ENCODE measurements at places on chromosomes 12 and 14.

DNA sequence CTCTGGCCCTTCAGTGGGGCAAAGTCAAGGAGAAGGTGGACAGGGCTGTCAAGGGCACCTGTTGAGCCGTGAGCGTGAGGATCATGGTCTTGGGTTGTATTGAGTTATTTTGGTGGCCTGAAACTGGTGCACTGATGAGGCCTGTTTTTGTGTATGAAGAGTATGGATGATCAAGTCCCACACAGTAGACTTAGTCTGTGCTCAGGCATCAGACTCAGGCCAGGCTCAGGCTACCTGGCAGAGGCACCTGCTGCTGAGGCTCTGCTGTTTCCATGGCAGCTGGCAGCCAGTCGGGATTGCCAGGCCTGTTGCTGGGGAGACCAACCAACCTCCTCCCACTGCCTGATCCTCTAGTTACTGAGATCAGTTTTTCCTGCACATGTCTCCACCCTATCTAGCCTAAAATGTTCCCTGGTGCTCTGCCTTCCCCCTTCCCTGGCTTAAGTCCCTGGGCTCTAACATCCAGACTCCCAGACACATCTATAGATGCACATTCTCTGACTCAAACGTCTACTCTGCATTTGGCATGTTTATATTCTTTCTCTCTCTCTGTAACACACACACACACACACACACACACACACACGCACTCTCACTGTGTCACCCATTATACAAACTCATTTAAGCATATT lies 5.1 kb downstream of the JPH4 start:
- no peak for DNase-seq

DNA sequence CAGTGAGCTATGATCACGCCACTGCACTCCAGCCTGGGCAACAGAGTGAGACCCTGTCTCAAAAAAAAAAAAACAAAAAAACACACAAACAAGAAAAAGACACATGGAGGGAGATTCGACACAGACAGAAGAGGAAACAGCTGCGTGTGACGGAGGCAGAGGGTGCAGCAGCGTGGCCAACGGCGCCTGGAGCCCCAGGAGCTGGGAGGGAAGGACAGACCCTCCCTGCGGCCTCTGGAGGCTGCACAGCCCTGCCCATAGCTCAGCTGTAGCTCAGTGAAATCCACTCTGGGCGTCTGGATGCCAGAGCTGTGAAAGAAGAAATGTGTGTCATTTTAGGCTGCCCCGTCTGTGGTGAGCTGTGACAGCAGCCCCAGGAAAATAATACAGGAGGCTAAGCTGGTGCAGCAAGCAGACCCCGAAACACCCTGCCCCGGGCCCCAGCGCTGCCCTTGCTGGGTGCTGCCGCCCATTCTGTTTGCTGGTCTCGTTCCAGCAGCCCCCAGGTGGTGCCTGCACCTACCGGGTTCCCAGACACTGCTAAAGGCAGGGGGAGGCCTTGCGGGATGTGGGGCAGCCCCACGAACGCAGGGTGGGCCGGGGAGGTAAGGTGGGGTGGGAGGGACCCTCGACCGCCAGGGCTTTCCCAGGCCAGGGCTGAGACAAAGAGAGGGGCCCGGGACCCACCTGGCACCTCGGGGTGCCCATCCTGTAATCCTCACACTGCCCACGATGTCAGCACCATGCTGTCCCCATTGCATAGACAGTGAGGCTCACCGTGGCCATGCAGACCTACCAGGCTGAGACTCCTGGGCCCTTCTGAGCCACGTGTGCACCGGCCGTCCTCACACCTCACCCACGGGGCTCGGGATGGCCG lies 21.2 kb downstream of the GALNT9 start:
- DNase-seq: no peak

DNA sequence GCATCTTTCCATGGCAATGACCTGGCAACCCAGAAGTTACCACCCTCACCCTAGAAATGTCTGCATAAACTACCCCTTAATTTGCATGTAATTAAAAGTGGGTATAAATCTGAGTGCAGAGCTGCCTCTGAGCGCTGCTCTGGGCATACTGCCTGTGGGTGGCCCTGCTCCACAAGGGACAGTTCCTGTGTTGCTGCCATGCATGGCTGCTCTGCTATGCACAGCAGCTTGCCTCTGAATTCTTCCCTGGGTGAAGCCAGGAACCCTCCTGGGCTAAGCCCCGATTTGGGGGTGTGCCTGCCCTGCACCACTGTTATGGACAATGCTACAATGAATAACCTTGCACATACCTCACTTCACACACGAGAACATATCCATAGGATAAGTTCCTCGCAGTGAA lies 35.7 kb upstream of the GPR132 start:
- DNase-seq: no peak

DNA sequence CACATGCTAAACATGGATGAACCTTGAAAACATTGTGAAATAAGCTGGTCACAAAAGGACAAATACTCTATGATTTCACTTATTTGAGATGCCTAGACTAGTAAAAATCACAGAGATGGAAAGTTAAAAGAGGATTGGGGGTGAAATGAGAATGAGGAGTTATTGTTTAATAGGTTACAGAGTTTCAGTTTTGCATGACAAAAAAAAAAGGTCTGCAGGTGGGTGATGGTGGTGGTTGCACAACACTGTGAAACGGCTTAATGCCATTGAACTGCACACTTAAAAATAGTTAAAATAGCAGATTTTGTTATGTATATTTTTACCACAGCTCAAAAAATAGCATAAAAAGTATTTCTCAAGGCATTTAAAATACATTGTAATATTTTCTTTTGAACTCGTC lies 151.9 kb upstream of the NRXN3 start:
- no peak for DNase-seq

- DNase-seq: no peak
Measured at GRCh38 chr12:118455327-118455726, 79.0 kb downstream of the SUDS3 start.

DNA sequence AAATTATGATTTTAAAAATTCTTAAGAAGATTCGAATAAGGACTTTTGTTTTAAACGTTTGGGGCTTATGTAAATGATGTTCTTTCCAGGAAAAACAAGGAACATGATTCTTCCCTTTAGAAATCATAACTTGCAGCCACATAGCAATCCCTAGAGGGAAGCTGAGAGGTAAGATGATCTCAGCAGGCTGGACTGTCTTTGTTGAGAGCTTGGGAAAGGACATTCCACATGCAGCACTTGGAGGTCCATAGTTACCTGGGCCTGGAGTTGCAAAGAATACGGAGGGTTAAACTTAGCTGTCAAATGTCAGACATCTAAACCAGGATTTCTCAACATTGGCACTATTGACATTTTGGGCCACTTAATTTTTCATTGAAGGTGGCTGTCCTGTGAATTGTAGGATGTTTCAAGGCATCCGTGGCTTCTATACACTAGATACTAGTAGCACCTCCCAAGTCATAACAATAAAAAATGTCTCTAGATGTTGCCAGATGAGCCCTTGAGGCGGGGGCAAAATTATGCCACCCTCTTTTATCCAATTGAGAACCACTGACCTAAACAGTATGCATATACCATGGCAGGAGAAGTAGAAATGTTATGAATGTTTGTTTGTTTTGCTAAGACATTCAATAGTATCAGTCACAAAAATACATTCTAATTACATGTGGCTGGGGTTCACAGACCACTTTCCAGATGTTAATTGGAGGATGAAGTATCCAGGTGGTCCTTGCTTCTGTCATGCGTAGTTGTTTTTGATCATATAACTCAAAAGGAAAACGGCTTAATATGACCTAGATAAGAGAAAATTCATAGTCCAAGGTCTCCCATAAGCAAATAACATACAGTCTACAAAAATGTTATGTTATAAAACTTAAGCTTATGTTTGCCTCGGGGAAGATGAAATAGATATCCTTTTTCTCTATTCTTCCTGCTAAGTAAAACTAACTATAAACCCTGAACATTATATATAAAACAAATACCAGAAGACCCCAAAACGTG lies 30.5 kb downstream of the TTC6 start:
- DNase-seq: no peak
